AG09319 (cell line): ENCODE measurements at places on chromosomes 16 and 17.

- no peak for DNase-seq
Observed at GRCh38 chr16:3907586-3907985, 27.1 kb upstream of the CREBBP start.

GRCh38 chr16:54178478-54178976 is 108.1 kb downstream of the IRX3 start:
- DNase-seq, result no peak

DNA sequence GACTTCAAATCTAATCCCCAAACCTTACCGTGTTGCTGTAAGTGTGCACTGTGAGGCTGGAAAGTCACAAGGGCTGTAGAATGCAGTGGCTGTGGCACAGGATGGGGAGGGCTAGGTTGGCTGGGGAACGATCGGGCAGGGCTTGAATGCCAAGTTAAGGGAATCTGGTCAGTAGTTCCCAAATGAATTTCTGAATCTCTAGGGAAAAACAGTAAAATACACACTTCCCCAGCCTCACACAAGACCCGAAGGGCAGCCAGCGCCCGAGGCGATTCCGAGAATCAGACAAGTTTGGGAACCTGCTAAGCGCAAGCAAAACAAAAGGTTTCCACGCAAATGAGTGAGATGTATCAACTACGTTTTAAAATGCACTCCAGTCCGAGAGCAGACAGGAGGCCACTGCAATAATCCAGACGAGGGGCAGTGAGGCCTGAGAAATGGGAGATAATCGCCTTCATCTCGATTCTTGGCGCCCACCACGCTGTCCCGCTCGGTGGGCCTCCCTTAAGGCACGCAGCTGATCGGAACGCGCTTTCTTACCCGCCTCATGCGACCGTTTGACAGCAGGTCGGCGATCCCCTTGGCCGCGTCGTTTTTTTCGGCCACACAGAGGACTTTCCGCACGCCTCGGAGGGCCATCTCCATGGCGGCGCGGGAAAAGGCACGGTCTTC is 599 bp downstream of the TOP3A start:
- no peak for DNase-seq

- DNase-seq, result peak; percentile 51
Observed at GRCh38 chr17:67245073-67245693, at the start of gene HELZ. Gene HELZ (minus strand): TSS chr17:67245196. CDS start chr17:67218804, 26,392 bp downstream.

GRCh38 chr17:56887552-56888467 is 26.0 kb downstream of the TRIM25 start:
- DNase-seq, result no peak

DNA sequence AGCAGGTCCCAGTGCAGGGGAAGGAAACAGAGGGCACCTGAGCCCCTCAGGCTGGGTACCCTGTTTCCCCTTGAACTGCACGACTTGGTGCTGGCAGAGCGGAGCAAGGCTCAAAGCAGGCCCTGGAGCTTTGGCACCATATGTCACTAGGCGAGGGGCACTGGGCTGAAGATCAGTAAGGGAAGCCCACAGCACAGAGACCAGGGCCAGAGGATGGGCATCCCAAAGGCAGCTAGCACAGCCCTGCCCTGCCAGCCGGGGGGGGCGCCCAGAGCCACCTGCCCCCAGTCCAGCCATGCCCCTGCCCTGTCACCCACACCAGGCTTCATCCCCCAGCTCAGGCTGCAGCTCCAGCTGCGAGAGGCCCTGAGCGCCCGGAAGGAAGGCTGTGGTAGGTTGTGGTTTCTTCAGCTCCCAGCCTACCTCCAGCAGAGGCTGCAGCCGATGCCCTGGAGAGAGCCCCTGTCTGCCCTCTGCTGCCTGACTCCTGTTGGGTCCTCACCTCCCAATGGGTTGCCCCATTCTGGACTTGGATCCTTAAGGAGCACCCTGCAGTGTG is 10.9 kb downstream of the NHERF1 start:
- DNase-seq, result no peak

DNA sequence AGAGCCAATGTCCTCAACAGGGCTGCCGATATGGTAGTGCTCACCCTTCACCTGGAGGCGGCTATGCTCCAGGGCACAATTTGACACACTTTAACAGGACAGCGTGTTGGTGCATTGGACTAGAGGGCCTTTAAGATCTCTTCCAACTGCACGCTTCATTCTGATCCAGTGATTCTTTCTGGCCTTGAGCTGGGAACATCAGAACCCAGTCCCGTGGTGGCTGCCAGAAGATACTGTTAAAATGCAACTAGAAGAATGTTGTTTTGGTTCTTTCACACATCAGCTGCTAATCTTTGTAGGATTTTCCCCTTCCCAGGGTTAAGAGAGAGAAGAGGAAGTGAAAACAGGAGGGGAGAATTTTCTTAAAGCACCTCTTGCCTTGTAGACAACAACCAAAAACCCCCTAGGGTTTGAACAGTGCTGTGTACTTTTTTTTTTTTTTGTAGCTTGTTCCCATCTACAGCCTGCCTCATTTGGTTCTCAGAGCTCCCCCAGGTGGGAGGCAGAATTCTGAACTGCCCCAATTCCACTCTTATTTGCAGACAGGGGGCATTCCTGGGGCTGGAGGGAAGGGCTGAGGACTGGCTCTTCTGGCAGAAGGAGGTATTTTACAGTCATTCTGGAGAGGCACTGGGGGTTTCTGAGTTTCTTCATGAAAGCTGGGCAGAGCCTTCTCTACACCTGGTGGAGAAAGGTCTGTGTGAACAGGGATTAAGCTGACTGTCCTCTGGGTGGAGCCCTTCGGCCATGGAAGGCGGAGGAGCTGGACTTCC is 32.4 kb downstream of the SMARCE1 start:
- DNase-seq, result no peak

DNA sequence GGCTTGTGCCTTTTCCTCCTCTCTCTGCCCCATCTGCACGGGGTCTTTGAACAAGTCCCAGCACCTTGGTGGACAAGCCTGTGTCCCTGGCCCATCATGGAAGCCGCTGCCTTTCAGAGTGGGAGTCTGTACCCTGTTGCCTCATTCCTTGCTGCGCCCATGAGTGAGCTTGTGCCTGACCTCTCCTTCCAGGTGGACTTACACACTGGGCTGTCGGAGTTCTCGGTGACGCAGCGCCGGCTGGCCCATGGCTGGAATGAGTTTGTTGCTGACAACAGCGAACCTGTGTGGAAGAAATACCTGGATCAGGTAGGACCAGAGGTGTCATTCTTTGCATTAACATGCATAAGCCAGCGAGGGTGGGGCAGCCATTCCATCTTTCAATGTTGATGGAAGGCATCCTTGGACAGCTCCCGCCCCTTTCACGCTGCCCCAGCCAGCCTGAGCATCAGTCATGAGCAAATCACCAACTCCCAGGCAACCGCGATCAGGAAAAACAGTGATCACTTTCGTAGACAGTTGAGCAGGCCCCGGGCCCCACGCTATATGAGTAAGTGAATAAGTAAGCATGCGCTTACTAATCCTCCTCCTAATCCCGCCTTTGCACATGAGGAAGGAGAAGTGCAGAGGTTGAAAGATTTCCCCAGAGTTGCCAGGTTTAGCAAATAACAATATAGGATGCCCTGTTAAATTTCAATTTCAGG is 36.8 kb downstream of the ATP2C2 start:
- no peak for DNase-seq

GRCh38 chr16:85227946-85228862 is 115.9 kb upstream of the CIBAR2 start:
- DNase-seq, result no peak

GRCh38 chr17:82931699-82932517 is 92.1 kb upstream of the ZNF750 start:
- DNase-seq, result peak; percentile 54

DNA sequence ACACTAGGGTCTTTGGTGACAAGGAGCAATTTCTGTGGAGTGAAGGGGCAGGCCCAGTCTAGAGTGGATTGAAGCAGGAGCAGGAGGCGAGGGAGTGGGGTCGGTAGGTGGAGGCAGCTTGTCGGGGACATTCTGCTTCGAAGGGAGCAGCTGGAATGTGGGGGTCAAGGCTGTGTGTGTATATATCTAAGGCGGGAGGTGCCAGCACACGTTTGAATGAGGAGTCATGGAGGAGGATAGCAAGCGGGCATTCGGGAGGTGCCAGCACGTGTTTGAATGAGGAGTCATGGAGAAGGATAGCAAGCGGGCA is 17.7 kb downstream of the NT5M start:
- no peak for DNase-seq

DNA sequence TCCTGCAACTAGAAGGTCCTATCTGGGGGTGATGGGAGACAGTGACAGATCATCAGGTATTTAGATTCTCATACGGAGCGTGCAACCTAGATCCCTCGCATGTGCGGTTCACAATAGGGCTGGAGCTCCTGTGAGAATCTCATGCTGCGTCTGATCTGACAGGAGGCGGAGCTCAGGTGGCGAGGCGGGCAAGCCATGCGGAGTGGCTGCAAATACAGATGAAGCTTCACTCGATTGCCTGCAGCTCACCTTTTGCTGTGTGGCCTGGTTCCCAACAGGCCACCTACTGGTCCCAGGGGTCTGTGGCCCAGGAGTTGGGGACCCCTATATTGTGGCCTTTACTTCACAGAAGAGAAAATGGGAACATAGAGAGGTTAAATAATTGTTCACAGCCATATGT is 200.4 kb downstream of the IRF8 start:
- no peak for DNase-seq

GRCh38 chr16:7456211-7456610 is 123.6 kb downstream of the RBFOX1 start:
- no peak for DNase-seq

GRCh38 chr17:56833057-56833808 is 487 bp downstream of the C17orf67 start:
- DNase-seq, result no peak

GRCh38 chr17:64385187-64386083 is 5.2 kb downstream of the PECAM1 start:
- peak; percentile 69 for DNase-seq

GRCh38 chr17:65438708-65439294 is 122.6 kb downstream of the AXIN2 start:
- DNase-seq, result no peak

DNA sequence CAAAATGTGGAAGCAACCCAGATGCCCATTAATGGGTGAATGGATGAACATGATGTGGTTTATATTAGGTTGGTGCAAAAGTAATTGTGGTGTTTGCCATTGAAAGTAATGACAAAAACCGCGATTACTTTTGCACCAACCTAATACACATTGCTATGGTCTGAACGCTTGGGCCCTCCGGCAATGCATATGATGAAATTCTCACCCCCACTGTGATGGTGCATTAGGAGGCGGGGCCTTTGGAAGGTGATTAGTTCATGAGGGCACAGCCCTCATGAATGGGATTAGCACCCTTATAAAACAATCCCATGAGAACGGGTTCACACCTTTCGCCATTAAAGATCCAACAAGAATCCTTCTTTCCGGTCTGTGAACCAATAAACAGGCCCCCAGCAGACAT is 25.3 kb upstream of the PRM1 start:
- DNase-seq, result no peak

DNA sequence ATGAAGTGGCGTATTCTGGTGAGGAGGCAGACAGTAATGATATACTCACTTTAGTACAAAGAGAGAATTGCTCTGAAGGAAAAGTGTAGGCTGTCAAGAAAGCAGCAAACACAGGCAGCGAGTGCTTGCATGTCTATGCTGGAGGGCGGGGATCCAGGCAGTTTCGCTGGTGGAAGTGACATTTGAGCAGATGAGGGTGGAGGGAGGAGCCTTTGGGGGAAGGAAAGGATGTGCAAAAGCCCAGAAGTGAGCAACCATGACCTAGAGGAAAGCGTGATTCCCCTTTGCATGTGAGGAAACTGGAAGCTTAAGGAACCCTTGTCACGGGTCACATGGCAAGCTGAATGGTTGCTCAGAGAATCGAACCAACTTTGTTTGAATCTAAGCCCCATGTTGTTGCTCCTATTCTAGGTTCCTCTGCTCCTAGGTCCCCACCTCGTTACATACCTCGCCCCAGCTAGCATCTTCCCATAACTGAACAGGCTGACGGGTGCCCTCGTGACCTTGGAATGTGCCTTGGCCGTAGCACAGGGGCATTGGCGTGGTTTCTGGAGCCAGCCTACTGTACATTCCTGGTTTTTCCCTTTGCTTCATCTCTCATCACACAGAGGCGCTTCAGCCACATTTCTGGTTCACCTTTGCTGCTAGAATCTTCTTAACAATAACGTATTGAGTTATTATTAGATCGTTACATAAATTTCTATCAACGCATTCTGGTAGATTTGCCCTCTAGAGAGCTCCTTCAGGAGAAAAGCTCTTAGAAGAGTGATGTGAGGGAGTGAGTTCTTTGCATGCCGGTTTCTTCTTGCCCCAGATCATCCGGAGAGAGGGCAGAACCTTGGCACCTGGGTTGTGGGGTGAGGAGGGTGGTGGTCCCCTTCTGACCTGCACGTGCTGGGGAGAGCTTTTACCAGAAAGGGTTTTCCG is 191.8 kb downstream of the SNX29 start:
- DNase-seq, result no peak

GRCh38 chr17:51537996-51538550 is 277.7 kb downstream of the UTP18 start:
- DNase-seq, result no peak
